ENCODE measurements at places on chromosomes 1 and 21. TPM values are rescaled to one million over a fixed set of nuclear protein-coding genes. Genes with fewer than 3 reads are reported as not detected.

Gene MAP10
- total RNA-seq: 3.8 TPM

Gene PROX1
- 34.6 TPM for total RNA-seq

- no peak for DNase-seq
These were observed 81.3 kb upstream of the KAZN start for GRCh38 chr1:14516974-14517840.

DNA sequence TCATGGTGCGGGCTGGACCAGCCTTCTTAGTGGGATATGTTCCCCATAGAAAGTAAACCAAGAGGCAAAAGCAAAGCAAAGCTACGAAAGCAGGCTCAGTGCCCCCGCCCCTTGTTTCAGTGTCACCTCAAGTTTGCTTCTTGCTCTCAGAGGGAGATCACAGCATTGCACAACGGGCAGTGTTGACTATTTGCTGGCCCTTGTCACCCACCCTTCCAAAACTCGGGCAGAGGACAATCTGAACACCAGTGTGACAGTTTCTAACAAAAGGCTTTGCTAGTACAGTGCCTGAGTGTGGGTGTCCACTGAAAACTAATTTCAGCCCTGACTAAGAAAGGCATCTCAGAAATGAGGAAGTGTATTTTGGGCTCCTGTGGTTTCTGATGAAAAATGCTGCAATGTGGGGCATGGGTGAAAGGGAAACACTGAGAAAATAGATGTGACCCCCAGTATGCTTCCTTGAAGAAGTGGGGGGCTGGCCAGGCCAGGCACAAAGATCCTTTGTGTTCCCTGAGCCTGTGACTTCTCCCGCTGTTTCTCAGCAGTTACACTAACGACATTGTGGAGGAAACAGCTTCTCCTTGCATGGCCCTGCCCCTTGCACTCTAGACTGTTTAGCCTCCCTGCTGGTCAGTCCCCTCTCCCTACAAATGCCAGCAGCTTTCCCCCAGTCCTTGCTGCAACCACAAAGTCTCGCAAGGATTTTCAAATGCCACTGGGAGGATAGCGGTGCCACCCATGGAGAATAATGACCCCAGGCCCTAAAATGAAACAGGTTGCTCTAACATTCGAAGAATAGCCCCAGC, 33.3 kb upstream of the KCNE1 start:
- DNase-seq: no peak

- DNase-seq: no peak
These were observed 30.8 kb downstream of the LTN1 start for GRCh38 chr21:28961927-28962326.

GRCh38 chr1:161139766-161140165, 7.3 kb upstream of the DEDD start:
- no peak for DNase-seq

- no peak for DNase-seq
These were observed 44.0 kb upstream of the FMO2 start for GRCh38 chr1:171140956-171141687.

DNA sequence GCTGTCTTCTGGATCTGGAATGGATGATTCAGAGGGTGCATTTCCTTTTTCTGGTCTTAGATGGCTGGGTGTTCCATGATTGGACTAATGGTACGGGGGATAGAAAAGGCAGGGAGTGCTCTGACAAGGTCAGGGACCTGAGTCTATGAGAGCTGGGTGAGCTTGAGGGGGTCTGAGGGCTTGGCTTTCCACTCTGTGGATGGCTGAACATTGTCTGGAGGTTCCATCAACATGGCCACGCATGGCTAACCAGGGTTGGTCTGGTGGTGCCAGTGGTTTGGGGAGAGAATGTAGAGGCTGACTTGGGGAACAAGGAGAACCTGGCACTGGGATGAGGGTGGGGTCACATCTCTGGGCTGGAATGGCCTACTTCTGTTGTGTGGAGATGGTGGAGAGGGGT, 41.5 kb upstream of the TSPAN2 start:
- no peak for DNase-seq

- no peak for DNase-seq
These were observed 86.8 kb downstream of the TGFBR3 start for GRCh38 chr1:91799159-91799558.

DNA sequence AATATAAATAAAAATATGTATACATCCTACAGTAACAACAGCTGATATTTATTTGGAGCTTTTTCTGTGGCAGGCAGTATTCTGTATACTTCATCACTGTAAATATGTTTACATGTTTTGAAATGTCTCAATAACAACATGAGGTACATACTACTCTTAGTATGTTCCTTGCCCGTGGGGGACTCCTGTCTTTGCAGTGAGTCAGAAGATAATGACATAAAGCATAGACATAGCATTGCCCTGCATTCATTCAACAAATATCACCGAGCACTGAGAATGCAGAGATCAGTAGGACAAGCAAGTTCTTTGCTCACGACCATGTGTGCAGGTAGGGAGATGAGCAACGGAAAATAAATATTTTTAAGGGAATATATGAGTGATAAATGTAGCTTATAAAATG, 246.5 kb downstream of the LTN1 start:
- DNase-seq: no peak

- no peak for DNase-seq
These were observed 37.2 kb downstream of the SCCPDH start for GRCh38 chr1:246761396-246761795.

DNA sequence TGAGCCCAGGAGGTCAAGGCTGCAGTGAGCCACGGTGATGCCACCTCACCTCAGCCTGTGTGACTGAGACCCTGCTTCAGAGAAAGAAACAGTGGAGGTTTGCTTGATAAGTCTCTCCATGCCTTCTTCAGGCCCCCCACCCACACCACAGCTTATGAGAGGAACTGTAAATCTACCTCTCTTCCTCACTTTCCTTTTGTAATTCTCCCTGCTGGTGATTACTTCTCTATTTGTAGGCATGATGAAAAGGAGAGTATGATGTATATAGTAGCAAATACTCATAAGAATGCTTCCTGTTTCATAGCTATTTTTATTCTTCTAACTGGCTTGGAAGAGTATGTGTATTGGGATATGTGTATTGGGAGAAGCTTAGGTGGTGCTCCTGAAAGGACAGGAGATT, 186.3 kb downstream of the VPS13D start:
- no peak for DNase-seq

GRCh38 chr1:78980511-78980910, 26.0 kb downstream of the ADGRL4 start:
- no peak for DNase-seq

GRCh38 chr1:171611306-171611705, 10.7 kb upstream of the MYOCOS start:
- DNase-seq: no peak

- no peak for DNase-seq
These were observed 13.9 kb downstream of the HYI start for GRCh38 chr1:43439781-43440180.

- no peak for DNase-seq
These were observed 219.4 kb downstream of the DUSP10 start for GRCh38 chr1:221522529-221522940.

GRCh38 chr1:94284476-94284875, 47.1 kb upstream of the ARHGAP29 start:
- no peak for DNase-seq

GRCh38 chr1:100422065-100422464, 69.8 kb downstream of the CDC14A start:
- no peak for DNase-seq

DNA sequence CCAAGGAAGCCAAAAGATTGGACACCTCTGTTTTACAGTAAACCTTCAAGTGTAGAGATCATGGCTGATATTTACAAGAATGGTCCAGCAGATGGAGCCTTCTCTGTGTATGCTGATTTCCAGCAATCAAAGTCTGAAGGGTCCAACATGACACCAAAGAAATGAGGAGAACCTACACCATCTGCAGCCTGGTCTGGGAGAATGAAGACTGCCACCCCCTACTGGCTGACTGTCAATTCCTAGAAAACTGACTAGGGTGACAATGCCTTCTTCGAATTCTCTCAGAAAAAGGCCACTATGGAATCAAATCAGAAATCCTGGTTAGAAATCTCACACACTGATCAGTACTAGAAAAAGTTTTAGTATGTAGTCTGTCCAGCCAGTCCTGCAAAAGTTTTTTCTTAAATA, 83.3 kb downstream of the CDC42BPA start:
- DNase-seq: no peak

DNA sequence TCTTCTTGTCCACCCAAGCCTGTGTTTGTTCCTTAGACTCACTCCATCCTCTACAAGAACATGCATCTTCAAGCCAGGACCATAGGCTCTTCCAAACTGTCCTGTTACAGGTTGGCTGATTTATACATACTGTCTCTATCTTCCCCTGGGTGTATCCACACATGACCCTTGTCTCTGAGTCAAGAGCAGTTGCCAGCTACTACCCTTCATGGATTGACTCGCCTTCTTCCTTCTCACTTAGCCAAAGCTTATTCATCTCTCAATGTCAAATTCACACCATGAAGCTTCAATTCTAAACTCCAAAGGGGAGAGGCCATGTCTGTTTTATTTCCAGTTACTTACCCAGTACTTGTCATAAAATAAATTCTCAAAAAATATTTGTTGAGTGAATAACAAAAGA, 64.1 kb upstream of the CACHD1 start:
- no peak for DNase-seq
